ENCODE measurements at places on chromosomes 2 and 18. TPM values are rescaled to one million over a fixed set of nuclear protein-coding genes. Genes with fewer than 3 reads are reported as not detected.
A peak's percentile ranks its signal among the peaks of the same experiment; 100 is the strongest.

- peaks cover 19% of the 10 kb centered on the region for H3K27me3 ChIP-seq
- no peak for DNase-seq
- no peak overlapping the region for H3K27ac ChIP-seq
- no peaks in the 10 kb centered on the region for H3K36me3 ChIP-seq
- H3K4me1 ChIP-seq = peaks cover 38% of the 10 kb centered on the region
These were observed 907 bp upstream of the GYPC start for GRCh38 chr2:126655051-126655450.

Gene CYTIP
- 0.89 TPM for total RNA-seq

DNA sequence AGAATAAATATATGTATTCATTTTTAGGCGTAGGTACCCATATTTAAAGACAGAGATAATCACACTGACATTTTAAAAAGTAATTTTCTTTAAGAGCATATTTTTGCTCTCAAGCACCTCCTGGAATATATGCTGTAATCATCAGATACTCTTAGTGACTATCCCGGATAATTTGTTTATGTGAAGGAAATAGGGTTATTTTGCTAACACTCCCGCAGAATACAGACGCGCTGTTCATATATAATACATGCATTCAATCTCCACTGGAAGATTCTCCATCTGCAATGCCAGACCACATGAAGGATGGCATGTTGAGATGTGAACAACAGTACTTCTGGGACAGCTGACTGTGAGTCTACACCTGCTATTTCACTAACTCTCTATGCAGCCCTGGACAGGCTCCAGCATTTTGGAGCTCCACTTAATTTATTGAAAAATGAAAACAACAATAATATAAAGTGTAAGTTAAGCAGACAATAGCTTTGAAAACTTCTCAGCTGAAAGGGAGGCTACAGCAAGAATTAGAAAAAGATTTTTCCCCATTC lies 430.6 kb downstream of the TMX3 start:
- no peaks in the 10 kb centered on the region for H3K27me3 ChIP-seq
- no peak for DNase-seq
- no peaks in the 10 kb centered on the region for H3K36me3 ChIP-seq

- H3K27ac ChIP-seq = no peak overlapping the region
- no peak overlapping the region for H3K4me3 ChIP-seq
- H3K36me3 ChIP-seq = no peaks in the 10 kb centered on the region
- H3K4me1 ChIP-seq = peaks cover 6% of the 10 kb centered on the region
- no peaks in the 10 kb centered on the region for H3K27me3 ChIP-seq
These were observed 39.2 kb downstream of the DPYSL5 start for GRCh38 chr2:26887151-26887550.

GRCh38 chr2:17270894-17271293 lies 247.3 kb downstream of the RAD51AP2 start:
- H3K36me3 ChIP-seq = no peaks in the 10 kb centered on the region
- H3K27ac ChIP-seq = no peak overlapping the region
- H3K4me1 ChIP-seq = no peaks in the 10 kb centered on the region
- DNase-seq = no peak
- no peak overlapping the region for H3K4me3 ChIP-seq

DNA sequence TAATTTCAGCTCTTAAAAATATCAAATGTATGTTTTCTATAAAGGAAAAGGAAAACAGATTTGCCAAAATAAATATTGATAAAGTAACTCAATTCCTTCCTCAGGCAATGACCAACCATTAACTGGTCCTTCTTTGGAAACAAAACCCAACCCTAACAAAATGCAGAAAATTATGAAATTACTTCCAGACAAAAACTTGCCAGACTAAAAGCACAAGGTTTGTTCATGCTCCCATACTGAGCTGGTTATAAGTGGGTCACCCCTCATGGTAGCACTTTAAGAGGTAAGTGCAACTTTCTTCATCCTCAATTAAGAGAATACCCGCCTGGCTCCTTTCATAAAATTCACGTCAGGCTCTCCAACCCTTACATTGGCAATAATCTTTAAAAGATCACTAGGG lies 31.1 kb upstream of the TTC32 start:
- no peak overlapping the region for H3K4me3 ChIP-seq
- no peaks in the 10 kb centered on the region for H3K4me1 ChIP-seq
- H3K27me3 ChIP-seq = no peaks in the 10 kb centered on the region

Gene ERMN
- total RNA-seq = 0.59 TPM

Gene CNGA3
- not detected for total RNA-seq

DNA sequence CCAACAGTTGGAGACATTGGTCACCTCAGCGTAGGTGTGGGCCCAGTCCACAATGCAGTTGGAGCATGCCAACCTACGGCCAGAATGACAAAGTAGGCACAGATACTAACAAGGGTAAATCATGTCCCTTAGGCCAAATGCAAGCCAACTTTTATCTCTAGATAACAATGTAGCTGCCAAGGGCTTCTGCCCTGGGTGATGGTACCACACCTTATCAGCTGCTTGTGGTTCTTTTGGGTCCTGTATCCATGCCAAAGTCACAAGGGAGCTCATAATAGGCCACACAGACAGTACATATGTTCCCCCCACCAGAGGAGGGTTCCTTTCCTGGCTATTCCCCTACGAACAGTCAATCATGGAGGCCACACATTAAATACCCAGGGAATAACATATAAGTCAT lies 19.1 kb downstream of the PHOSPHO2 start:
- no peaks in the 10 kb centered on the region for H3K27me3 ChIP-seq
- no peaks in the 10 kb centered on the region for H3K36me3 ChIP-seq
- peaks cover 20% of the 10 kb centered on the region for H3K4me1 ChIP-seq
- no peak overlapping the region for H3K27ac ChIP-seq
- DNase-seq = no peak
- no peak overlapping the region for H3K4me3 ChIP-seq

DNA sequence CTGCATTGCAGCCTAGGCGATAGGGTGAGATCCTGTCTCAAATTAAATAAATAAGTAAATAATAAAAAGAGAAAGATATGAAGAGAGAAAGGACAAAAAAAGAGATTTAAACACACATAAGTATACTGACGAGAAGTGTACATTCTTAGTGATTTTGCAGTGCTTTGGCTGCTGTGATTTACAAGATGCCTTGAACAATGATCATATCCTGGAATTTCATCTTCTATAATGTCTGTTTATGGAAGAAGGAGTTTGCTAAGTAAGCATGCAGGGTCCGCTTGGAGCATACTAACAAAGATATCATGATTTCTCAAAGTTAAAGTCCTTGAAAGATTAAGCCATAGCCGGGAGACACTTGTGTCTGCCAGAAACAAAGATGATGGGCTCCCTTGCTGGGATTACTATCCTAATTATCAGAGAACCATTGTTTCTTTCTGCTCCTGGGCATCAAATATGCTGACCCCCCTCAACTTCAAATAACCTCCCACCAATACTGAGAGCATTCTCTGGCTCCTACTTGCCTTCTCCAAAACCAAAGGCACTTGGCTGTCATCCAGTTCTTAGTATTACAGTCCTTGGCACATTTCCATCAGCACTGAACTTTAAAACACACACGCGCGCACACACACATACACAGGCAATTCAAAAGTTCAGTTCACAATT lies 47.5 kb upstream of the STAM2 start:
- H3K27me3 ChIP-seq = no peaks in the 10 kb centered on the region
- H3K4me3 ChIP-seq = no peak overlapping the region
- no peak overlapping the region for H3K27ac ChIP-seq

DNA sequence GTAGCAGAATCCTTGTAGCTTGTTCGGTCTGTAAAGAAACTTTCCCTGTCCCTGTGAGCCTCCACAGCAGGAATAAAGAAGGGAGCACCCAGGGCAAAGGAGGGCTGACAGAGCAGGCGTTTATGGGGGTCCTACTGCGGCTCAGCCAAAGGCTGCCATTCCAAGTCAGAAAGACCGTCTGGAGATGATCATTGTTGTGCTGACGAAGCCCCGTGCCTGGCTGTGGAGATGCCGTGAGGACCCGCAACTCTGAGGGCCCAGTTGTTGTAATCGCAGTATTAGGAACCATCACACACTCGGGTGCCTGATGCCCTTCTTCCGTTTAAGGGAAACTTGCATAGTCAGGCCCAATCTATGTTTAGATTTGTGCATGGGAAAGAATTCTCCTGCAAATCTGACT lies 16.9 kb upstream of the VWA3B start:
- H3K4me3 ChIP-seq = no peak overlapping the region
- no peak for DNase-seq
- H3K27ac ChIP-seq = no peak overlapping the region
- peaks cover 5% of the 10 kb centered on the region for H3K4me1 ChIP-seq
- no peaks in the 10 kb centered on the region for H3K36me3 ChIP-seq
- H3K27me3 ChIP-seq = no peaks in the 10 kb centered on the region

DNA sequence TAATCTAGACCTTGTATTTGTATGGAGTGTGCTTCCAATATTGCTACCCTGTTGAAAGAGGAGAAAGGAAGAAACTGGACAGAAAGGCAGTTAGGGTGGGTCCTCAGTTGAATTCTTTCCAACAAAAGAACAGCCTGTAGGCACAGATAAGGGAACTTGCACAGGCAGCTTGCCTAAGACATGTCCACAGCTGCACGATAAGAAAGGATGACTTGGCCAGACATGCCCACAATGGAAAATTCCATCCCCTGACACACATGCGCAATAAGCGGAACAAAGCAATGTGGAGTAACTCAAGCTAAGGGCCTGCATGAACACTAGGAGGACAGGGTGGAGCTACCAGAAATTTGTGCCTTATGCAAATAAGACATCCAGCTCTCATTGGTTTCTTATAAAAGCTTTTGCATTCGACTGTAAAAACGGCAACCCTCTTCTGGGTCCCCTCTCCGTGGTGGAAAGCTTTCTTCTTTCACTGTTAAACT lies 1084.7 kb upstream of the NXPH2 start:
- no peak overlapping the region for H3K27ac ChIP-seq
- no peak for DNase-seq
- peaks cover 27% of the 10 kb centered on the region for H3K4me1 ChIP-seq
- H3K4me3 ChIP-seq = no peak overlapping the region
- H3K36me3 ChIP-seq = peaks cover 33% of the 10 kb centered on the region
- H3K27me3 ChIP-seq = no peaks in the 10 kb centered on the region

Gene NFU1
- 39.3 TPM for total RNA-seq

Gene ICOS
- 0.07 TPM for total RNA-seq

Gene C2orf81
- 3.6 TPM for total RNA-seq

- peaks cover 13% of the 10 kb centered on the region for H3K4me1 ChIP-seq
- H3K4me3 ChIP-seq = peak overlapping the region; percentile 46
- H3K27ac ChIP-seq = no peak overlapping the region
- H3K36me3 ChIP-seq = no peaks in the 10 kb centered on the region
- peaks cover 21% of the 10 kb centered on the region for H3K27me3 ChIP-seq
These were observed 12.9 kb upstream of the TEX51 start for GRCh38 chr2:126885751-126886210.

GRCh38 chr2:221844212-221845020 lies 272.3 kb upstream of the EPHA4 start:
- H3K4me1 ChIP-seq = peaks cover 10% of the 10 kb centered on the region
- no peak overlapping the region for H3K4me3 ChIP-seq
- peak overlapping the region; percentile 57 for H3K27ac ChIP-seq
- no peaks in the 10 kb centered on the region for H3K27me3 ChIP-seq
- DNase-seq = no peak

DNA sequence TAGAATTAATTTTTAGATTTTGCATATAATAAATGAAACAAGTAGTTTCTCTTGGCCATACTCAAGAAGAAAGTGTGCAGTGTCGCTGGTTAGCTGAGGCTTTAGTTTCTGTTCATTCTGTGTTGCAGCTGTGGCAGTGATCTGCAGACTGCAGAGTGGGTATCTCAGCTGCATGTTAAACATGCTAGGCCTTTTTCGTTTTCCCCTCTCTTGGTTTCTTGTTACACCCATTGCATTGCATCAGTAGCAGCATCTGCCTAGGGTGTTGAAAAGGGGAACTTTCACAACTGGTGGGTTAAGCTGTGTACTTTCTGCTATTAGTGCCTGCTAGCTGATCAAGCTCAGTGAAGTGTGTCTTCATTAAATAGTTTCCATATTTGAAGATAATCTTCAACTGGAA lies 51.3 kb downstream of the ACSL3 start:
- H3K27me3 ChIP-seq = no peaks in the 10 kb centered on the region
- no peak for DNase-seq
- H3K27ac ChIP-seq = peak overlapping the region; percentile 57
- no peak overlapping the region for H3K4me3 ChIP-seq
- H3K36me3 ChIP-seq = peaks cover 3% of the 10 kb centered on the region

DNA sequence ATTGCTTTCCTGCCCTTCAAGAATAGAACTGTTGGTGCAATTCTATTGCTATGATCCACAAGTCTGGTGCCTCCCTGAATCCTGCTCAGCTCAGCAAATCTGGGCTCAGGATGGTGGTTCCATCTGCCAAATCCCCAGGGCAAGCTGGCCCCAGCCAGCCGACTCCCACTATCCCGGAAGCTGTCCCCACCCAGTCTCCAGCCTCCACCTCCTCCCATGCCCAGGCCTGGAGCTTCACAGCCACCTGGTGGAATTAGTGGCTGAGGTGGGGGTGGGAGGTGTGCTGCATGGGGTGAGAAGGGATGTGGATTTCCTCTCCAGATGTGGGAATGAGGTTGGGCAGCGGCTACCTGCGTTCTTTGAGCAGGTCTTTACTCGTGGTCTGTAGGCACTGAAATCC lies 119.3 kb upstream of the SMAD2 start:
- no peak for DNase-seq
- H3K4me1 ChIP-seq = peaks cover 11% of the 10 kb centered on the region
- H3K4me3 ChIP-seq = no peak overlapping the region
- no peak overlapping the region for H3K27ac ChIP-seq

- peaks cover 71% of the 10 kb centered on the region for H3K27me3 ChIP-seq
- no peak overlapping the region for H3K27ac ChIP-seq
- H3K4me1 ChIP-seq = peaks cover 18% of the 10 kb centered on the region
- H3K4me3 ChIP-seq = no peak overlapping the region
- no peaks in the 10 kb centered on the region for H3K36me3 ChIP-seq
- no peak for DNase-seq
These were observed 76.9 kb downstream of the WDSUB1 start for GRCh38 chr2:159209341-159210306.

Gene SERPINB10
- not detected for total RNA-seq

GRCh38 chr2:184849516-184849915 lies 251.2 kb downstream of the ZNF804A start:
- H3K27ac ChIP-seq = no peak overlapping the region
- H3K4me1 ChIP-seq = peaks cover 8% of the 10 kb centered on the region
- no peak overlapping the region for H3K4me3 ChIP-seq
- no peak for DNase-seq

- H3K4me3 ChIP-seq = no peak overlapping the region
- H3K27me3 ChIP-seq = no peaks in the 10 kb centered on the region
- H3K4me1 ChIP-seq = no peaks in the 10 kb centered on the region
- H3K36me3 ChIP-seq = peaks cover 4% of the 10 kb centered on the region
These were observed 193.7 kb downstream of the TRIB2 start for GRCh38 chr2:12910431-12910830.

Gene FAM210A
- total RNA-seq = 17.4 TPM

Gene TWIST2
- total RNA-seq = 5.7 TPM

- no peaks in the 10 kb centered on the region for H3K27me3 ChIP-seq
- H3K4me1 ChIP-seq = no peaks in the 10 kb centered on the region
- H3K27ac ChIP-seq = no peak overlapping the region
- DNase-seq = no peak
These were observed 37.2 kb downstream of the PLEKHA3 start for GRCh38 chr2:178517496-178517895.

DNA sequence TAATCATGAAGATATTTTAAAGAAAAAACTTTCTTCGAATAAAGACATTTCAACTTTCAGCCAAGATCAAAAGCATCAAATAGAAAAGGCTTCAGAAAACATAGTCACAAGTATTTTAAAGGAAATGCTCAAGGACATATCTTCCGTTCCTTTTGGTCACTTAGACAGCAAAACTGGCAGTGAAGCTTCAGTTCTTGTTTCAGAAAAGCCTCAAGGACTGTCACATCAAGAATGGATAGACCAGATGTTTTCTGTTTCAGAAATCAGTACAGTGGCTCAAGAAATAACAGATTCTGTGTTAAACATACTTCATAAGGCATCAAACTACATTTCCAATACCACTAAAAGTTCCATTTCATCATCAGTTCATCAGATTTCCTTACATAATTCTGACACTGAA lies 51.8 kb downstream of the FSIP2 start:
- no peak for DNase-seq
- H3K36me3 ChIP-seq = no peaks in the 10 kb centered on the region
- H3K27me3 ChIP-seq = no peaks in the 10 kb centered on the region
- H3K4me3 ChIP-seq = no peak overlapping the region
- no peaks in the 10 kb centered on the region for H3K4me1 ChIP-seq
